Tongue (tissue), 3 donors: ENCODE measurements at places on chromosomes 5 and 9.

GRCh38 chr5:158115468-158115867, 256.5 kb upstream of the CLINT1 start:
- DNase-seq = no peak

- no peak for DNase-seq
These were observed 267.8 kb downstream of the MAT2B start for GRCh38 chr5:163773226-163773625.

- no peak for DNase-seq
These were observed 42.6 kb downstream of the NACC2 start for GRCh38 chr9:136052472-136052880.

DNA sequence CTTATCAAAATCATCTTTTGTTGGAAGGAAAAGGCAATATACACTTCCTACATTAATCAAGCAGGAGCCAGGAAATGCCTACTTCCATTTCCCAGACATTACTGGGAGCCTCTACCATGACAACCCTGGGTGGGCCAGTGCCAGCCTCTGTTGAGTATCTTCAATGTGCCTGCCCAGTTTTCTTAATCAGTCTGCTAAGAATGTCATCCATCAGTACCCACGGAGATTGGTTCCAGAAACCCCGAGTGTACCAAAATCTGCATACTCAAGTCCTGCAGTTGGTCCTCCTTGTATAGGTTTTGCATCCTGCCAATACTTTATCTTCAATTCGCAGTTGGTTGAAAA, 82.4 kb downstream of the MARCHF3 start:
- no peak for DNase-seq

DNA sequence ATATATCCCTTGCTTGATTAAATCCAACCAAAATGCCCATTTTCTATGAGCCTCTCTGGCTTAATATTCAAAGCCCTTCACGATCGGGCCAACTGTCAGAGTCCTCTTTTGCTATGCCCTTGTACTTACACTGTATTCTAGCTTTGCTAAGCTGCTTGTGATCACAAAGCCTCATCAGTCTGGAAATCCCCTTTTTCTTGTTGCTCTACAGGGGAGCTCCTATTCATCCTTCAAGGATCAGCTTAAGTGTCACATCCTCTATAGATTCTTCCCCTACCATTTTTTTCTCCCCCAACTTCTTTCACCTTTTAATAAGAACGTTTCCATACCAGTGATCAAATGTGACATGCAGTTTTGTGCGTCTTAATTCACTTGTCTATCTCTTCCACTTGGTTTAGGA, 450.4 kb upstream of the CHD1 start:
- no peak for DNase-seq

GRCh38 chr9:137227054-137227852, at the start of gene RNF224:
RNF224 (plus strand) TSS chr9:137227502; CDS start chr9:137228336, 834 bp downstream.
- peak; percentile 84 for DNase-seq
